ENCODE measurements at places on chromosomes 16 and 17. TPM values are rescaled to one million over a fixed set of nuclear protein-coding genes. Genes with fewer than 3 reads are reported as not detected.

STH gene
- not detected for total RNA-seq

WFIKKN1 gene
- 0.47 TPM for total RNA-seq

AOC3 gene
- 1.0 TPM for total RNA-seq

GPR139 gene
- total RNA-seq: not detected

TM4SF5 gene
- not detected for total RNA-seq

CDH13 gene
- total RNA-seq: not detected

DNA sequence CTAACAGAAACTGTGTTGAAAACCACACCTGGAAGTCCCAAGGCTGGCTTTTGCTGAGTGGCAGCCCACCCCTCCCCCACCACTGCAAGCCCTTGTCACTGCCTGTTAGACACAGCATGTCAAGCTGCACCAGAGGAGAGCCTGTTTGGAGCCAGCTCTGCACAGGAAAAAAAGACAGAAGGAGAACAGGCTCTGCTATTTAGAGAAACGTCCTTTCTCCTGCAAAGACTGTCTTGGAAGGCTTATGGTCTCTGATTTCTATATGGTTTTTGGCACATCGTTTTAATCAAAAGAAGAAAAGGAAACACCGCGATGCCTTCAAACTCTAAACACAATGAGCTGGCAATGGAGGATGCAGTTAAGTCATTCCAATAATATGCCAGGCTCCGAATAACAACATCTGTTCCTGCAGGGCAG is 275.5 kb downstream of the MAP2K4 start:
- no peak for DNase-seq

DNA sequence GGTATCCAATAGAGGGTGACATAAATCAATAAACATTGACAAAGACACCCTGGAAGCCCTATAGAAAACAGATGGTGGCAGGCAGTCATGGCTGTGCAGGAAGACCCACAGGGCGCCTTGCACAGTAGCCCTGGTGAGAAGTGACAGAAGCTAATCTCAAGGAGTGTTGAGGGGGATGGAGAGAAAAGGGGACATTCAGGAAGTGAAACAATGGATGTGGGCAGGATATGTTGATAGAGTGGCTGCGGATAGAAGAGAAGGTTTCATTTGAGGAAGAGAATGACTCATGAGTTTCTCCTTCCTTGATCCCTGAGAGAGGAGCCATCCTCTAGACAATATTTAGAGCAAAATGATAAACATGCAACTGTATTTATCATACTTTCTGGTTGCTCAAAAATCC is 468.8 kb upstream of the HSBP1 start:
- DNase-seq: no peak

DNA sequence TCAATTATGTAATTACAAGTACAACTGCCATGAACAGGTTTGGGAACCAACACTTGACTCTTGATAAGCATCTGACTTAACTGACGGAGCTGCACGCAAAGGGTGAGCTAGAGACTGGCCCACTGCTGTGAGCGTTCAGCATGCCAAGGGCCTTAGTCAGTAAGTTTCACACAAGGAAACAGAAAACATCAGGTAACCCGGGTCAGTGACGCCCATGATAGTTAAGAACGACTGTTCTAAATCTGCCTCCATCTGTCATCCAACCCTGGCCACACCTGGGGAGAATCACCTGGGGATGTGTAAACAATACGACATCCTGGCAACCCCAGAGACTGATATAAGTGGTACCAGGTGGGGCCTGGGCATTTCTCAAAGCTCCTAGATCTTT is 12.3 kb downstream of the SMIM5 start:
- no peak for DNase-seq

DNA sequence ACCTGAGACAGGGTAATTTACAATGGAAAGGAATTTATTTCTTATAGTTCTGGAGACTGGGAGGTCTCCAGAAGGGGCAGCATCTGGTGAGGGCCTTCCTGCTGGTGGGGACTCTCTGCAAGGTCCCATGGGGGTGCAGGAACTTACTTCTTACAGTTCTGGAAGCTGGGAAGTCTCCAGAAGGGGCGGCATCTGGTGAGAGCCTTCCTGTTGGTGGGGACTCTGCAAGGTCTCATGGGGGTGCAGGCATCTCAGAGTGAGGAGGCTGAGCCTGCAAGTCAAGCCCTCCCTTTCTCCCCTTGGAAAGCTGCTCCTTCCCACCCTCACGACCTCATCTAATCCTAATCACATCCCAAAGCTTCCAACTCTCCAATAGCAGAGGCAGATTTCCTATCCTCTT is 157.4 kb downstream of the FOXL1 start:
- DNase-seq: no peak

DNA sequence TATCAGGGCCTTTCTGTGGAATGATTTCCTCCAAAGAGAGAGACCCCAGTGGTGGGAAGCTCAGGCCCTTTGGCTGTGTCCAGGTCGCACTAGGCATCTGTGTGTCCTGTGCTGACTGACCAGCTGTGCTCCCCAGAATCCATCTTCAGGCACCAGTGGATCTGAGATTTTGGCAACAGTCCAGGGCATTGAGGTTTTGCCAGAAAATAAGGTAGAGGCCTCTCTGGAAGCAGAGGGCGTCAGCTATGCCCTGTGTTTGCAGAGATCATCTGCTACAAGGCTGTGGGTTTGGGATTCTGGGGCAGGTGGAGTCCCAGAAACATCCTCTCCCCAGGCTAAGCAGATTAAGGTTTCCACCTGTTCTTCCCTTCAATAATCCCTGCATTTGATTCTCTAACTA is 57.5 kb upstream of the TOB1 start:
- DNase-seq: no peak

DNA sequence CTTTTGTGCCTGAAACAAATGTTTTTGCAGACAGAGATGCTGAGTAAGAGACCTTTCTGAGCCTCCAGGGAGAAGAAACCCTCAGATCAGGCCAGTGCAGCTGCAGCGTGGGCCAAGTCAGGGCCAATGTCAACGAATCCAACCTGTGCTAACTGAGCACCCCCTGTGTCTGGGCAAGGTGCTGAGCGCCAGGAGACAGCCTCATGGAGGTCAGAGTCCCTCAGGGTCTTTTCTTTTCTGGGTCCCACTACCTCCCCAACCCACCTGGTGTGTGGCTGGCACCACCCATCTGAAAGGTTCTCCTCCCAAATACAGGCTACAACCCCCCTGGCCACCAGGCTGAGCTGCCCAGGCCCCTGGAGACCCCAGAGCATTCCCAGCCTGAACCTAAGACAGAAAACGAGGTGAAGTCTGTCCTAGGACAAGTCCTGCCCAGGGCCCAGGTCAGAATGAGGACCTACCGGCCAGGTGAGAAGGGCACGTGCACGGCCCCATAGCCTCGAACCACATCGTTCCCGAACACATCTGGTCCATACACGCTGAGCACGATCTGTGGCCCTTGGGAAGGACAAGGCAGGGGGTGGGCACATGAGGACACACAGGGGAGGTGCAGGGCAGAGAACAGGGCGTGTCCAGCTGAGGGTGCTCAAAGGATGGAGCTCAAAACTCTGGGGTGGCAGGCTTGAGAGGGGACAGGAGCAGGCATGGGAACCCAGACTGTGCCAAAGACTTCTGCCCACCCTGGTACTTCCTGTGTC is 15.0 kb downstream of the B9D1 start:
- no peak for DNase-seq
